ENCODE measurements at places on chromosomes 3 and 15.

GRCh38 chr3:87350367-87351199 is 74.2 kb upstream of the POU1F1 start:
- DNase-seq = no peak

- no peak for DNase-seq
Measured at GRCh38 chr3:52080830-52081719, 24.7 kb upstream of the DUSP7 start.

GRCh38 chr15:44087578-44088465 is 107.2 kb downstream of the FRMD5 start:
- no peak for DNase-seq

DNA sequence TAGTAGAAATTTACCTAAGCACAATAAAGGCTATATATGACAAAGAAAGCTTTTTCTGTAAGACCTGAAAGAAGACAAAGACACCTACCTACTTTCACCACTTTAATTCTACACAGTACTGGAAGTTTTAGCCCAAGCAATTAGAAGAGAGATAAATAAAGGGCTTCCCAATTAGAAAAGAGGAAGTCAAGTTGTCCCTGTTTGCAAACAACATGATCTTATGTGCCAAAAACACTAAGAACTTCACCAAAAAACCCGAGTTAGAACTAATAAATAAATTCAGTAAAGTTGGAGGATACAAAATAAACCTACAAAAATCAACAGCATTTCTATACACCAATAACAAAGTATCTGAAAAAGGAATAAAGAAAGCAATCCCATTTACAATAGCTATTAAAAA is 190.9 kb downstream of the NR2F2 start:
- no peak for DNase-seq

DNA sequence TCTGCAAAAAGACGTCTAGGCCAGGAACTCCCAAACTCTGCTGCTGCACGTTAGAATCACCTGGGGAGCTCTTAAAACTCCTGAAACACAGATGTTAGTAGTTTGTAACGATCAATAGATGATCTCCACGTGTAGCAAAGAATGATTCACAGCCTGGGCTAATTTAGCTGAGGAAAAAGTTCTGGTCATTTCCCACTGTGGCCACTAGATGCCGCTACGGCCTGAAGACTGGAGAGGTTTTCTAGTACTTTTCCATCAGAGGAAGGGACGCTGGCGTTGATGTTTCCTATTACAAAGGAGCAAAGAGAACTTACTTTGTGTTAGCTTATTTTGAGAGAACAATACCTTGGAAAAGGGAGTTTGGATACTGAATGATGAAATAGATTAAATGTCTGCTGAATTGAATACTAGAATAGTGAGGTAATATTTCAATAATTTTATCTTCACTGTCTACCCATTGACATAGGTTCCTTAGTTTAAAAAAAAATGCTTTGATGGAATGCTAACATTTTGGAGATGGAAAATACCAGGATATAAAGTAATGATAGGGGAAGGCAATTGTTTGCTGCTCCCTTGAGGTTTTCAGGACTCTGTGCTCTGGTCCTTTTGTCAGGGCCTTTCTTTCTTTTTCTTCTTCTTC is 159.1 kb downstream of the P3H2 start:
- peak; percentile 53 for DNase-seq

DNA sequence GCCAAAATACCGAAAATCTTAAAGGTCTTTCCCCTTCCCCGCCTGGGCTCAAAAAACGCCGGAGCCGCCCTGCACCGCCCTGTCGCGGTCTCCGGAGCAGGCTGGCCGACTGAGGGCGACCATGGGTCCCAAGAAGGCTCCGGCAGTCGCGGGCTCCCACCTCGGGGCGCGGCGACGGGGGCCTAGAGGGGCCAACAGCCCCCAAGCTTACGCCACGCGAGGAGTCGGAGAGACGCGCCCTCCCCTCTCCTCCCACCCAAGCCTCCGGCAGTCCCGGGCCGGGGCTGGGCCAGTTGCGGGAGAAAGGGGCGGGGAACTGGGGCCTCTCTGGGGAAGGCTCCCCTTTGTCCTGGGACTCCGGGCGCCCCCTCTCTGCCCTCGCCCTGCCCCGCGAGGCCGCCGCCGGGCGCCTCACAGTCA is 69.2 kb downstream of the GOLGA8B start:
- DNase-seq = no peak

- DNase-seq = no peak
Measured at GRCh38 chr3:100748220-100748619, 38.9 kb downstream of the TFG start.

- no peak for DNase-seq
Measured at GRCh38 chr3:197428117-197428801, 127.5 kb downstream of the BDH1 start.

GRCh38 chr3:72615776-72616175 is 232.5 kb downstream of the SHQ1 start:
- DNase-seq = no peak

- DNase-seq = no peak
Measured at GRCh38 chr15:25180606-25181292, 226.0 kb downstream of the SNRPN start.

DNA sequence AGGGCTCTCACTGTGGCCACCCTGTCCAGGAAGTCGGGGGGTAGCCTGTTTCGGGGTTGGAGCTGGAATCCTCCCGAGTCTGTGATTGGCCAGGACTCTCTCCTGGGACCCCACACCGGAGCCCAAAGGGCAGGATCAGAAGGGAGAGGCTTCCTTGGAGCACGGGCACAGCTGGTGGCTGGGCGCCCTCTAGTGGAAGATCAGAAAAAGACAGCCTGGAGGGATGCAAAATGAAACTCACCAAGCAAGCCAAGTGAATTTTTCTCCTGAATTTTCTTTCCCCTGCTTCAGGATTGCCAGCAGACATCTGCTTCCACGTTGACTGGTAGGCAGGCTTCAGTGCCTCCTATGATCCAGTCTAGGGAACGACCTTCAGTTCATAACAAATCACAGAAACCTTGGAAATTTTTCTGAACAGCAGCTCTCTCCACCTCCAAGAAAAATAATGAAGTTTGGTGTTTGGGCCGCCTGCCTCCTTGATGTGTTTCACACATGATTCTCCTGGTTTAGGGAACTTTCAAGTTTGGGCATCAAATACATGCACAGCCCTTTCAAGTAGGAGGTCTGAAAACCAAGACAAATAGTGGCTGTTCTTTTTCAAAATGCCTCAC is 224.6 kb downstream of the VPS13C start:
- DNase-seq = no peak

DNA sequence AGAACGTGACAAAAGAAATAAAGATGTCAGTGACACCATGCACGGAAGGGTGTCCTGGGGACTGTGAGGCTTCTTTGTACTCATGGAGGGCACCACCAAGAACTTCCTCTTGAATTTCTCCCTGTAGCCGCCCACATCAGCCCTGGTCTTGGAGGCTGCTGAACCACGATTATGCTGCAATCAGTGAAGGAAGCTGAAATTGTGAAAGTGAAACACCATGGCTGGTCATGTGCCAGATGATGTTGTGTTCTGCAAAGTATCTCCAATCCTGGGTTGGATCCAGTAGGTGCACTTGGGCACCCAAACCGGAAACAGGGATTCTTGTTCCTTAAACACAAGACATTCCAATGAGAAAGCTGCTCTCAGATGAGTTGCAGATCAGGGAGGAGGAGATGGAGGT is 104.4 kb upstream of the GOLGA6L6 start:
- no peak for DNase-seq

GRCh38 chr3:25463836-25464418 is 35.9 kb downstream of the RARB start:
- DNase-seq = no peak

DNA sequence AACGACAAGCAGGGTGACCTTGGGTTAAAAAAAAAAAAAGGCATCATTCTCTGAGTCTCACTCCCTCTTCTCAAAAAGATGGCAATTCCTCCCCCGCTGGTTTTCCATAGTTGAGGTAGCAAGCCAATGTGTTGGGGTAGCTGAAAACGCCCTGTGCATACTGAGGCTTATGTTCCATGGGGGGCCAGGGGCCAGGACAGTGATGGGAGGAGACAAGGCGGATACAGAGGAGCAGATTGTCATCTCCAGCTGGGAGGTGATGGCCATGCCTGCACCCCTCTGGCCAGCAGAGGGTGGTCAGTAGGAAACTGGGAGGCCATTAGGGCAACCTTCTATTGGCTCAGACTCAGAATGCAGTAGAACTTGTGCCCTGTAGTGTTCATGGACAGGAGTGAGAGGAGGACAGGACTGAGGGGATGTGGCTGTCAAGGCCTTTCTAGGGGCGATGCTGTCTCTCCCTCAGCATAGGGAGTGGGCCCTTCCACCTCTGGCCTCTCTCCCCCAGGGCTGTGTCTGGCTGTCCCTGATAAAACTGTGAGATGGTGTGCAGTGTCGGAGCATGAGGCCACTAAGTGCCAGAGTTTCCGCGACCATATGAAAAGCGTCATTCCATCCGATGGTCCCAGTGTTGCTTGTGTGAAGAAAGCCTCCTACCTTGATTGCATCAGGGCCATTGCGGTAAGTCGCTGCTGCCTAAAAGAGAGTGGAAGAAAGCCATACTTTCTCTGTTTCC is 1.9 kb downstream of the TF start:
- DNase-seq = no peak

GRCh38 chr3:128215290-128215689 is 62.0 kb downstream of the EEFSEC start:
- DNase-seq = no peak

- no peak for DNase-seq
Measured at GRCh38 chr15:72342385-72342784, 22.4 kb upstream of the CELF6 start.

- DNase-seq = no peak
Measured at GRCh38 chr3:120227710-120228347, 57.2 kb downstream of the GPR156 start.

DNA sequence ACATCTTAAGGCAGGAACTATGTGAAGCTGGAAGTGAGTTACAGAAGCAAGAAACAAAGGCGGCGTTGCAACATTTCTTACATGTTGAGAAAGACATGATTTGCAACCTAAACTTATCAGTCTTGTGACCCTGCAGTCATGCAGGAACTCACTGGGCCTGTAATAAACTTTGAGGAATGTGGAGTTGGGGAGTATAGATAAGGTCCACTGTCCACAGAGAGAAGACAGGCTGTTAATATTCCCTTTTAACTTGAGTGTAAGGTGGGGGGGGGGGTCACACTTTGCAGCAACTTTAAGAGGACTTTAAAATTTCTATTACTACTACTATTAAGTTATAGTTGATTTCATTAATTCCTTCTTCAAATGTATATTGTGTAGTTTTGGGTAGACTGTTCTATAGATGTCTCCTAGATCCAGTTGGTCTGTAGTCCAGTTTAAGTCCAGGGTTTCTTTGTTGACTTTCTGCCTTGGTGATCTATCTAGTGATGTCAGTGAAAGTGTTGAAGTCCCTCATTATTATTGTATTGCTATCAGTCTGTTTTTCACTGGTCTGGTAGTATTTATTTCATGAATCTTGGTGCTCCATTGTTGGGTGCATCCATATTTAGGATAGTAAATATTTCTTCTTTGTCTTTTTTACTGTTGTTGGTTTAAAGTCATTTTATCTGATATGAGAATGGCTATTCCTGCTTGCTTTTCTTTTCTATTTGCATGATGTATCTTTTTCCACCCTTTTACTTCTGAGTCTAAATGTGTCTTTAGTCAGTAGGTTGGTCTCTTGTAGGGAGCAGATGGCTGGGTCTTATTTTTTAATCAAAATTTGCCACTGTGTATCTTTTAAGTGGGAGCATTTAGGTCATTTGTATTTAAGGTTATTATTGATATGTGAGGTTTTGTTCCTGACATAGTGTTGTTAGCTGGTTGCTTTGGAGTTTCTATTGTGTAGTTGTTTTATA is 15.6 kb upstream of the FAM98B start:
- DNase-seq = no peak

DNA sequence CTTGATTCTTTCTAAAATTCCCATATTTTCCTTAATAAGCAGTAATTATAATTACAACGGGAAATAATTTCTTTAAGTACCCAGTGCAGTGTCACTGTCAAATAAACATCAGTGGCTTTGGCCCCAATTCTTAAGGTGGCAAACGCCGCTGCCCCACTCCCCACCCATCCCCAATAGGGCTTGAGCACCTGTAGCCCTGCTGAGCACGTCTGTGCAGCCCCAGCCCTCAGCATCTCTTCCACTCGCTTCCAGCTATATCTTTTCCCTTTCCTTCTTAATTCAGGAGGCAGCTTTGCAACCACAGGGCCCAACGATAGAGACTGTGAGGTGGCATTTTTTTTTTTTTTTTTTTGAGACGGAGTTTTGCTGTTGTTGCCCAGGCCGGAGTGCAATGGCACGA is 9.0 kb downstream of the PPM1M start:
- DNase-seq = no peak

GRCh38 chr3:36650271-36650671 is 114.1 kb downstream of the DCLK3 start:
- DNase-seq = no peak

- no peak for DNase-seq
Measured at GRCh38 chr3:143151004-143151731, 31.6 kb downstream of the CHST2 start.

DNA sequence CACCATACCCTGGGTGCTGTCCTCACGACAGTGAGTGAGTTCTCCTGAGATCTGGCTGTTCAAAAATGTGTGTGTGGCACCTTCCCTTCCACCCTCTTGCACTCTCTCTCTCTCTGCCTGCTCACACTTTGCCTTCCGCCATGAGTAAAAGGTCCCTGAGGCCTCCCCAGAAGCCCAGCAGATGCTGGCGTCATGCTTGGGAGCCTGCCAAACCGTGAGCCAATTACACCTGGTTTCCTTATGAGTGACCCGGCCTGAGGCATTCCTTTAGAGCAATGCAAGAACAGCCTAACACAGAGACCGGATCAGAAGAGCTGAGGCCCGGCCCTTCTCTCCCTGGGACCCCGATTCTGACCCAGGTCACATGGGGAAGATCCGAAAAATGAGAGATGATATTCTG is 15.4 kb downstream of the TMEM44 start:
- DNase-seq = no peak

DNA sequence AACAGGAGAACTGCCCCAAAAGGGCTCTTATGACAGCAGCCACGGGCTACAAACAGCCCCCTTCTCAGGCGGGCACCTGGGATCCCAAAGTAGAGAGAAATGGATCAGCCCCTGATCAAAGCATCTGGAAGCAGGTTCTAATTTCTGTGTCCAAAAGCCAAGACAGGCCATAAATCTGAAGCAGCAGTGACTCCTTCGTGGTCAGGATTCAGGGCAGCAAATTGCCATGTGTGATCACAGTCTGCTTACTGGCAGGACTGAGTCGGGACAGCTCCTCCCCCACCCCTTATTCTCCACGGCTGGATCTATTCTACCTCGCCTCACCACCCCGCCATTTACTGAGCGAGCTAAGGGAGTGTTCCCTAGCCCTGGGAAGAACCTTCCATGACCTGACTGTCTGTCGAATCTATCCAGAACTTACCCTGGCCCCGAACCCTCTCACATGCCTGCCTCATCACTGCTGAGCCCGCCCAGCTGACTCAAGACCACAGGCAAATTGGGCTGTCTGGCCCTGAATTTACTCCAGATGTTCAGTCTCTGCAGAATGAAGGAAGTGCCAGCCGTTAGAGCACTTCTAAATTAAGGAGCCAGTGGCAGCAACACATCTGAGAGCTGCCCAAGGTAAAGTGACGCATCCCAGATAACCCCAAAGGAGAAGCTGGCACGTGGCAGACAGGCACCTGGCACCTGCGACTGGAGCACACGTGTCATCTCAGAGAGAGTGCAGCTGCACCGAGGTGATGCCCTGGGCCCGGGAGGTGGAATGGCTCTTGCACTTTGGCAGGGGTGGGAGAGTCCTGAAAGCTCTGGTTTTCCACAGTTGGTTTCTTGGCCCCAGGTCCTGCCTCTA is 1.3 kb downstream of the LRRC15 start:
- no peak for DNase-seq

GRCh38 chr15:52114261-52115055 is 1.9 kb upstream of the BCL2L10 start:
- DNase-seq = no peak

Measured in stimulated activated CD4-positive, alpha-beta T cell treated with anti-CD3 and anti-CD28 coated beads, Interleukin-15, amount 100 ng/mL, for 1 hour (primary cell).